ENCODE measurements at places on chromosomes 6 and 20. TPM values are rescaled to one million over a fixed set of nuclear protein-coding genes. Genes with fewer than 3 reads are reported as not detected.

DNA sequence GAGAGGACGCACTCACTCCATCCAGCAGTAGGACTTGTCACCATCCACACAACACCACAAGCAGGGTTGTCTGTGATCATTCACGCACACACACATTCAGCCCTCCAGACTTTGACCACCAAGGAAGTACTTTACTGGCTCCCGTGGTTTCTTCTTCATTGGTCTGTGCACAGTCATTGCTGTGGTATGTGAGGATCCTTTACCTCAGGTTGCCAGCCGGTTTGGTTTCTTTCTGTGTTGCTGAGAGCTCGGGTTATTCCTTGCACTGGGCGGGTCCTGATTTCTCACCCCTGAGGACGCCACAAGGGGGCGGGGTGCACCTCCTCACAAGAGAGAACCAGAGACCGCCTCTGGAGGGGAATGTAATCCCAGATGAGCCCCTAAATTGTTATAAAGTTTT lies 11.2 kb downstream of the SLC35A1 start:
- no peak for DNase-seq

DNA sequence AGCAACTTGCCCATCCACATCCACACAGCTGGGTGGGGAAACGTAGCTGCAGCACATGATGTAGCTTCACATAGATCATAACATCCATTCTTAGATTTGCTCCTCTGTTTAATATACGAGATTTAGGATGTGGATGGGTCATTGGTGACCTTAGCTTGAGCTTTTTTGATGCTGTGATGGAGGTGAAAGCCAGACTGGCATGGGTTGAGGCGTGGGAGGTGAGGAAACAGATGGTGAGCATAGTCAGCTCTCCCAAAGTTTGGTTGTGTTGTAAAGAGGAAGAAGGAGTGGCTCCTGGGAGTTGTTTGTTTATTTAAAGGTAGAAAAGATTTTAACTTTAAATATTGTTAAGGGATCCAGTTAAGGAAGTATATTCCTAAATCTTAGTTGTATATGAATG lies 5.3 kb downstream of the ARFGEF2 start:
- DNase-seq: peak; percentile 84

GRCh38 chr6:149446791-149447376 lies 37.9 kb downstream of the ZC3H12D start:
- no peak for DNase-seq

GRCh38 chr6:170039156-170040114 lies 251.4 kb downstream of the DLL1 start:
- no peak for DNase-seq

GRCh38 chr6:134533991-134534390 lies 216.1 kb upstream of the SGK1 start:
- DNase-seq: peak; percentile 52

DNA sequence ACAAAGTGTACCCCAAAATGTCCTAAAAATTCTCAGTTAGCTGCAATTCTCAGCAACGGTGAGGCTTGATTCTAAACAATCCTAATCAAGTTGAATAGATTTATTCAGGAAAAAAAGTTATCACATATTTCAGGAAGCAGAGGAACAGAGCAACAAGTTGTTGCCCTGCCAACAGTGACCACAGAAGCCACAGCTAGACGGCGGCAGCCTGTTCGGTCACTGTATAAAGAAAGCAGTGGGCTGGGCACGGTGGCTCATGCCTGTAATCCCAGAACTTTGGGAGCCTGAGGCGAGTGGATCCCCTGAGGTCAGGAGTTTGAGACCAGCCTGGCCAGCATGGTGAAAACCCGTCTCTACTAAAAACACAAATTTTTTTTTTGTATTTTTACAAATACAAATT lies 171.2 kb upstream of the BMP5 start:
- DNase-seq: peak; percentile 94

DNA sequence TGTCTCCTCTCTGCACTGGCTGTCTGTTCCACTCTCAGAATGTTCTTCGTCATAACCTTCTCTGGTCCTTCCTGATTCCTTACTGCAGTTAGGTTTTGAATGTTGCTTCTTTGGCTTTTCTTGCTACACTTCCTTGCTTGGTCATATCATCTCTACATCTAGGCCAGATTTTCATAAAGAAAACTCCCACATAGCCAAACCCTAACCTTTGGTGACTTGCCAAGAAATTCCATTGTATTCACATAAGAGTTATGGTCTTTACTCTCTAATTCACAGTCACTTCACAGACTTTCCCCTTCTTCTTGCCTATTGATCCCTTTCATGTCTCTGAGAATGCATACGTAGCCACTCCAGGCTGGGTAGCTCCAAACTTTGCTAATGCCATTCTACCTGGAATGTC lies 41.9 kb upstream of the SIM1 start:
- peak; percentile 49 for DNase-seq

GTSF1L gene
- not detected for total RNA-seq

F13A1 gene
- total RNA-seq: not detected

IL17A gene
- not detected for total RNA-seq

TFAP2C gene
- total RNA-seq: not detected
